ENCODE measurements at places on chromosomes 5 and 9. TPM values are rescaled to one million over a fixed set of nuclear protein-coding genes. Genes with fewer than 3 reads are reported as not detected.

OSTF1 gene
- total RNA-seq, result 34.1 TPM

ZDHHC21 gene
- total RNA-seq, result 15.6 TPM

MEGF10 gene
- 14.4 TPM for total RNA-seq

GABBR2 gene
- total RNA-seq, result 0.81 TPM

UTP15 gene
- total RNA-seq, result 27.4 TPM

RFK gene
- 18.5 TPM for total RNA-seq

ANKRD34B gene
- not detected for total RNA-seq

DNAH5 gene
- 0.97 TPM for total RNA-seq

TRIM7 gene
- 4.0 TPM for total RNA-seq

NUTM2F gene
- not detected for total RNA-seq

MLLT3 gene
- 30.4 TPM for total RNA-seq

POLE3 gene
- total RNA-seq, result 31.5 TPM

GFI1B gene
- not detected for total RNA-seq

TLR4 gene
- total RNA-seq, result 3.2 TPM

SLC23A1 gene
- not detected for total RNA-seq

PCDHGA10 gene
- total RNA-seq, result 19.1 TPM

ARID3C gene
- 0.32 TPM for total RNA-seq

MCTP1 gene
- total RNA-seq, result 2.3 TPM

BTNL3 gene
- total RNA-seq, result not detected

ERGIC1 gene
- 137 TPM for total RNA-seq

SLCO4C1 gene
- total RNA-seq, result 0.49 TPM

SHROOM1 gene
- total RNA-seq, result 14.7 TPM

LPAR1 gene
- 155 TPM for total RNA-seq

EFNA5 gene
- 11.7 TPM for total RNA-seq

ATP10B gene
- not detected for total RNA-seq

BRD3 gene
- 5.3 TPM for total RNA-seq

CXCL14 gene
- total RNA-seq, result 2.1 TPM

IL33 gene
- total RNA-seq, result not detected

Measured in hair follicle dermal papilla cell (primary cell).